T-helper 1 cell (primary cell): ENCODE measurements at places on chromosomes 3 and 15.

DNA sequence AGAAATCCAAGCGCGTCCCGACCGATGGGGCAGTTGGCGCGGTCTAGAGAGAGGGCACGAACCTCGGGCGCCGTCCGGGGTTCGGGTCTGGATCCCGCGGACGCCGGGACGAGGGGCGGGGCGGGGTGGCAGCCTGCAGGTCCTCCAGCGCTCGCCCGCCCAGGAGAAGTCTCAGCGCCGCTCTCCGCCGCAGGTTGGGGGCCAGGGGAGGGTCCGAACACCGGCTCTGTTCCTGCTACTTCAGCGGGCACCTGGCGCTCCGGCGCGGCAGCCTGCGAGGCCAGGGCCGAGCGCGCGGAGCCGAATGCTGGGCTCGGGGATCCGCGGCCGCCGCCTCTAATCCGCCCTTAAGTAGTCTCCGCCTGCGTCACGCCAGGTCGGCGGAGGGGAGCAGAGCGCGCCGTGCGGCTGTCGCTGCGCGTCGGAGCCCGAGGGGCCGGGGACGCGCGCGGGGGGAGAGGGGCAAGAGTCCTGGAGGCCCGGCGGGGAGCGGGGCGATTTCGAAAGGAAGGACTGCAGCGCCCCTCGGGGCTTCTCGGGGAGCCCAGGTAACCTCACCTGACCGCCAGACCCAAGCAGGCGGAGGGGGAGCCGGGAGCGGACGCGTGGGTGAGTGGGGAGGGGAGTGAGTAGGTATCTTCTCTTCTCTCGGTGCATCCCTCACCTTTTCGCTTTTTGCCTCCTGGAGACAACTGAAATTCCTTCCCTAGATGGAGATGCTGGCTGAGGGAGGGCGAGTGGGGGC is at the start of gene GJD2:
Gene GJD2 (minus strand): TSS at position 325 of the 745 bp plus-strand sequence. CDS start 510 bp downstream, outside the sequence.
- DNase-seq = no peak

GRCh38 chr15:100665570-100665969 is 63.2 kb downstream of the ASB7 start:
- DNase-seq = no peak

DNA sequence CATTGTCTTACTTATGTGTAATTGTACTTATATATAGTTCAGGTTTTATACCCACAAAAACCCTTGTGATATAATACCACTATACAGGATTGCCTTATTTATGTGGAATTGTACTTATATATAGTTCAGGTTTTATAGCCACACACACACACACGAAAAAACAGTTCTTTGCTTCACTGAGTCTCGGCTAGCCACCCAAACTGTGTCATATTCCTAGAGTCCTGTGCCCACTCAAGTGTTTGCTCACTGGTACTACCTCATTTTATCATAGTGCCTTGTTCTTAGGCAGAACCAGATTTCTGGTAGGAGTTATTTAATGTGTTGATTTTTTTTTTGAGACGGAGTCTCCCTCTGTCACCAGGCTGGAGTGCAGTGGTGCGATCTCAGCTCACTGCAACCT is 12.5 kb downstream of the RASA2 start:
- no peak for DNase-seq

- no peak for DNase-seq
Measured at GRCh38 chr3:129277829-129278271, 820 bp upstream of the HMCES start.

DNA sequence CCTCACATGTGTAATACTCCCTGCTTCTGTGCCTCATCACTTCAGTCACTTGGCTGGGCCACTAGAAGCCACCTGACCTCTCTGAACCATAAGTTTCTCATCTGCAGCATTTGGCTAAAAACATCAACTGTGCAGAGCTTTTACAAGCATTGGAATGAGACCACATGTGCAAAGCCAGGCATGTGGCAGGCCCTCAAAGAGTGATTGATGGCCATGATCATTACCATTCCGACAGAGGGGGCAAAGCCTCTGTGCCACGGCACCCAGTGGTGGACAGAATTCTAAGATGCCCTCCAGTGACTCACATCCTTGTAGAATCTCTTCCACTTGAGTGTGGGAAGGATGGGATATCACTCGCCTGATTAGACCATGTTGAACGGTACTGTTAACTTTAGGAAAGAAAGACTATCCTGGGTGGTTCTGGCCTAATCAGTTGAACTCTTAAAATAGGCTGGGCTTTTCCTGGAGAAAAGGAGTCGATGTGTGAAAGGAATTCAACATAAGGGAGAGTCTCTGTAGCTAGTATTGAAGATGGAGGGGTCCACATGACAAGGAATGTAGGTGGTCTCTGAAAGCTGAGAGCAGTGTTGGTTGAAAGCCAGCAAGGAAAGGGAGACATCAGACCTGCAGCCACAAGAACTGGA is 13.5 kb downstream of the CDCP1 start:
- DNase-seq = no peak

GRCh38 chr15:38487378-38487777 is 33.5 kb downstream of the FAM98B start:
- no peak for DNase-seq

DNA sequence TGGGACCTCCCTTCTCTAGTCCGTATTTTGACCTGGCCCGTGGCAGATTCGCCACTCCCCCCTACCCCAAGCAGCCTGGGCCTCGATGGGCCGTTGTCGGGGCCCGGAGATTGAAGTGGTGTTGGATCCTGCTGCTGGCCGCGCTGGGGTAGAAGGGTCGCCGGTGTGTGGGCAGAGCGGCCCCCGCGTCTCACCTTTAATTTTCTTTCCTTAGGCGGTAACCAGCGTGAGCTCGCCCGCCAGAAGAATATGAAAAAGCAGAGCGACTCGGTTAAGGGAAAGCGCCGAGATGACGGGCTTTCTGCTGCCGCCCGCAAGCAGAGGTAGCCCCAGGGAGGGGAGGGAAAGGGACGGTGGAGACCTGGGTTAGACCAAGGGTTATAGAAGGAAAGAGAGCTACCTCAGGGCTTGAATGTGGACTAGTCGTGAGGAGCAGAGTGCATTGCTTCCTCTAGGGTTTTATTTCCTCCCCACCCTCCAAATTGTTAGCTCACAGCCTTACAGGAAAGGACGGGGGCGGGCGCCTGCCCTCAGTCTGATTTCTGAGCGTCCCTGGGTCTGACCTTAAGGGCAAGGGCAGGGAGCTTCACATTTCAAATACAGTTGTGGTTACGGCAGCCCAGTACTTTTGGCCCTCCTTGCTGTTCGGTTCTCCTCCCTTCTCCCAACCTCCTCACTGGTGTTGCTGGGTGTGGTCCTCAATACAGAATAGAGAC is 799 bp downstream of the SERF2 start:
- DNase-seq = no peak

DNA sequence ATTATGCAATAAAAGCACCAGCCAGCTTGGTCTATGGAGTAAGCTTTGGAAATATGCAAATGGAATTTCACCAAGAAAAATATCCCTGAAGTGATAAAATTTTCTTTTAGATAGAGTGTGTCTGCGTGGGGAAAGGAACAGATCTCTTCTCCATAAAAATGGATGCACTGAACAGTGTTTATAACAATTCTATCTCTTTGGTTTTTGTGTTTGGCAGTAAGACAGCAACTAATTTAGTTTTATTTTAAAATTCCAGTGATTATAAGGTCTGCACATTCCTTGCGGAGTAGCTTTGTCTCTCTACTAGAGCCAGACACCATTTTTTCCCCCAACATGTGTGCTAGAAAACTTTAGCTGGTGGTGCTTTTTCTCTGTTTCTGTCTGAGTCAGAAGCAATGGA is 712.4 kb downstream of the GRM7 start:
- DNase-seq = no peak

DNA sequence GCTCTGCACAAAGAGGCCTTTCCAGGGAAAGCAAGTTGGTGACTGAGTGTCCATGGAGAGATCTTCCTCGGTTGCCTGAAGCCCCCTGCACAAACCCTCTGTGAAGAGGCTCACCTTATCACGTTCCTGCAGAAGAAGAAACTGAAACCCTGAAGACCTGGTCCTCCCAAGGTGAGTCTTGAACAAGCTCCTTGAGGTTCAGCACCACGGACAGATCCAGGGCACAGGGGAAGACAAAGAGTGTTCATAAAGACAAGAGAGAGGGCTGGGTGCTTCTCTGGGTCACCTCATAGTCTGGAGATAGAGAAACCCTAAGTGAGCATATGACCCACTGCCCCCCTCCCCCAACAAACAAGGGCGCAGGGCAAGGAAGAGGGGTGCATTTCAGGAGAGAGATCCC is 21.7 kb upstream of the TBC1D21 start:
- peak; percentile 19 for DNase-seq

GRCh38 chr3:179398574-179399231 is 51.2 kb downstream of the MFN1 start:
- DNase-seq = no peak

- no peak for DNase-seq
Measured at GRCh38 chr3:158355623-158356588, 215.1 kb upstream of the MLF1 start.

- DNase-seq = no peak
Measured at GRCh38 chr3:188220097-188220788, 66.3 kb downstream of the LPP start.

GRCh38 chr3:70249509-70250160 is 62.8 kb downstream of the MDFIC2 start:
- DNase-seq = no peak

- no peak for DNase-seq
Measured at GRCh38 chr3:76096036-76096435, 310.7 kb upstream of the ZNF717 start.
